ENCODE measurements at places on chromosomes 1 and 21. TPM values are rescaled to one million over a fixed set of nuclear protein-coding genes. Genes with fewer than 3 reads are reported as not detected.

Gene WNT3A
- not detected for polyA plus RNA-seq

Gene SPATA17
- polyA plus RNA-seq: 8.2 TPM

Gene OR2W3
- 5.6 TPM for polyA plus RNA-seq

Gene PRKCZ
- polyA plus RNA-seq: 131 TPM

Gene AJAP1
- polyA plus RNA-seq: 27.3 TPM

Gene IGSF9
- 4.0 TPM for polyA plus RNA-seq

Gene C1orf167
- polyA plus RNA-seq: not detected

Gene CKS1B
- 37.6 TPM for polyA plus RNA-seq

Gene CIART
- polyA plus RNA-seq: 11.0 TPM

Gene RNASEL
- polyA plus RNA-seq: 4.6 TPM

Gene CEP104
- 33.5 TPM for polyA plus RNA-seq

Gene SYF2
- polyA plus RNA-seq: 52.0 TPM

Gene SPRR2E
- polyA plus RNA-seq: not detected

Gene LRRC53
- 0.05 TPM for polyA plus RNA-seq

All from spinal cord (tissue), 10 donors.